ENCODE measurements at places on chromosomes 4 and X.

GRCh38 chr4:63458010-63458409 lies 951.2 kb downstream of the TECRL start:
- DNase-seq = no peak

GRCh38 chr4:163317110-163317509 lies 15.3 kb downstream of the NPY1R start:
- DNase-seq = no peak

GRCh38 chr4:148287111-148287510 lies 155.1 kb downstream of the NR3C2 start:
- DNase-seq = no peak

DNA sequence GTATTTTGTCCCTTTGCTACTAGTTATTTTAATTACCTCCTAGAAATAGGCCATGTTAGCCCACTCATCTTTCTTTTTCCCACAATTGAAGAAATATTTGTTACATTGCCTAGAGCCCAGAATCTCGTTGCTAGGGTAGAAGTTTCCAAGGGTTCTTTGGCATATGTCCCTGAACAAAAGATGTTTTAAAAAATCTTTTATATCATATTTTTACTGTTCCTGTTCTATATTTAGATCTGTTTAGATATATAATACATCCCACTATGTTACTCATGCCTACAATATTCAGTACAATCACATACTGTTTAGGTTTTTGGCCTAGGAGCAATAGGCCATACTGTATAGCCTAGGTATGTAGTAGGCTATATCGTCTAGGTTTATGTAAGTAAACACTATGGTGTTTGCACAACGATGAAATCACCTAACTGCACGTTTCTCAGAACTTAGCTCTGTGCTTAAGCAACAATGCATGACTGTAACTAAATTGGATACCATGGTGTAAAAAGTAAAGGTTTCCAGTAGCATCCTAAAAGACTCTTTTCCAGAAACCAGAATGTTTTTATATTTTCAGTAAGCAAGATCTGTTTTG lies 236.0 kb upstream of the SLIT2 start:
- DNase-seq = no peak

DNA sequence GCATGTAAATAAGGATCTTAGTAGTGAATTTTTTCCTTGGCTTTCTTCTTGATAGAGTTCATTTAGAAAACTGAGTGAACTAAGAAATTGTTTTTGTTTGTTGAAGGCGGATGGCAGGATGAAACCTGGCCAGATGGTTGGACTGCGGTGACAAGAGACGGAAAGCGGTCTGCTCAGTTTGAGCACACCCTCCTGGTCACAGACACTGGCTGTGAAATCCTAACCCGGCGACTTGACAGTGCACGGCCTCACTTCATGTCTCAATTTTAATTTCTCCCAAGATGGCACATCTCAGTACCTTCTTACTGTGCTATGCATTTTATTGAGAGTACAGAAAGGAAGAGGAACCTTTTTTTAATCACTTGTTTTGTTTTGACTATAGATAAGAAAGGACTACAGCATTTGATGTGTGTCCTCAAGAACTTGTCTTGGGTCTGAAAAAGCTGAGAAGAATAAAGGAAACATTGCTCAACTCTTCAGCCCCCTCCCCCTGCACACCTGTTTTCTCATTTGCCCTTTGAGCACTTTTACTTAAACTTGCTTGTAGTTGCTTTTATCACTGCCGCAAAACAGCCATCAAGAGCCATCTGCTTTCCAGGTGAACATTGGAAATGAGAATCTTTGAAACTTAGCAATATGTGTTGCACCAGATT lies 27.4 kb downstream of the ADH5 start:
- DNase-seq = no peak

GRCh38 chrX:136742721-136743379 lies 37.9 kb downstream of the ARHGEF6 start:
- no peak for DNase-seq

DNA sequence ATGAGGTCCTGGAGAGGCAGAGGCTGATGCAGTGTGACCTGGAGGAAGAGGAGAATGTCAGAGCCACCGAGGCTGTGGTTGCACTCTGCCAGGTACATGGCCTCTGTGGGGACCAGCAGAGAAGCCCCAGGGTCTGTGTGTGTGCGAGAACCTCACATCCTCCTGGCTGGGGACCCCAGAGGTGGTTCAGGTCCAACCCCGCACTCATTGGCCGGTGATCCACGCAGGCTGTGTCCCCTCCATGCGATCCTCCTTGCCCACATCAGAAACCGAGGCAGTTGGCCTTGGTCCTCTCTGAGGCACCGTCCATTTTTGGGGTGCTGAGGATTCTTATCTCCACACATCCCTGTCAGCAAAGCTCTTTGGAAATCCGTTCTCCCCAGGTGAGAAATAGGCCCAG lies 45.3 kb downstream of the EVC start:
- DNase-seq = no peak

- DNase-seq = peak; percentile 65
Measured at GRCh38 chr4:81682492-81682891, 210.8 kb upstream of the RASGEF1B start.

GRCh38 chr4:15027921-15028435 lies 25.7 kb downstream of the CPEB2 start:
- DNase-seq = no peak

- no peak for DNase-seq
Measured at GRCh38 chr4:6753103-6753560, 29.4 kb upstream of the KIAA0232 start.

- DNase-seq = no peak
Measured at GRCh38 chr4:169159624-169160171, 111.1 kb downstream of the SH3RF1 start.

- no peak for DNase-seq
Measured at GRCh38 chr4:45846016-45846415, 277.8 kb downstream of the GABRG1 start.

DNA sequence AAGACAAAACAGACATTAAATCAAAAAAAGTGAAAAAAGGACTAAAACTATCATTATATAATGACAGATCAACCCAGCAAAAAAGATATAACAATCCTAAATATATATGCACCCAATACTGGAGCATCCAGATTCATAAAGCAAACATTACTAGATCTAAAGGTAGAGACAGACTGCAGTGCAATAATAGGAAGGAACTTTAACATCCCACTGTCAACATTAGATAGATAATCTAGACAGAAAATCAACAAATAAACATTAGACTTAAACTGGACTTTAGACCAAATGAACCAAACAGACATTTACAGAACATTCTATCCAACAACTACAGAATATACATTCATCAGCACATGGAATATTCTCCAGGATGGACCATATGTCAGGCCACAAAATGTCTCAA lies 29.5 kb upstream of the RAB39B start:
- no peak for DNase-seq

- DNase-seq = no peak
Measured at GRCh38 chr4:185730387-185730786, 81.6 kb downstream of the SORBS2 start.

- no peak for DNase-seq
Measured at GRCh38 chr4:132564920-132565319, 584.2 kb upstream of the PCDH10 start.

DNA sequence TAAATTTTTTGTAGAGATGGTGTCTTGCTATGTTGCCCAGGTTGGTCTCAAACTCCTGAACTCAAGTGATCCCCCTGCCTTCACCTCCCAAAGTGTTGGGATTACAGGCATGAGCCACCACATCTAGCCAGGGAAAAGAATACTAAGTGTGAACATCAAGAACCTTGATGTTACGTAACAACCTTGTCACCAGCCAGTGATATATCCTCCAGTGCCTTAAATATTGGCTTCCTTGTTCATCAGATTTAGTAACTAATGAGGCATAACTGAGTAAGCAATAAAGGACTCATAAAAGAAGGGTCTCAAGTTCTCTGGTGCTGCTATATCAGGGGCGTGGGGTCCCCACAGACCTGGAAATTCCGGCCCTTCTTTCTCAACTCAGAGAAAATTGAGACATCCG lies 60.5 kb upstream of the ENPEP start:
- no peak for DNase-seq

DNA sequence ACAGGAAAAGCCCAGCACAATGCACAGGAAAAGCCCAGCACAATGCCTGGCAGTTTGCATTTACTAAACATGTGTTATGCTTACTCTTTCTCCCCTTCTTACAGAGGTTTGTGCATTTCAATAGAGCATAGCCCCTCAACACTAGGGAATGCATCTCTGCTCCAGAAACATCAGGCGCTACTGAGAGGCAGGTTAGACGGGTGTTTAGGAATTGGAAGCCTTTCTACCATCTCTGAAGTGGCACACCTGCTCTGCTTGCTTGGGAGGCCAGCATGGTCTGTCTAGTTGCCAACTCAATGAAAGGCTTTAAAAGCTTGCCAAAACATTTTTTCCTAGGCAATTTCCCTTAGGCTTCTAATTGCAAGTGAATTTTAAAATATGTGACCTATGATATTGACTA lies 55.7 kb downstream of the GRID2 start:
- DNase-seq = no peak

- DNase-seq = no peak
Measured at GRCh38 chr4:99382745-99383360, 30.3 kb upstream of the ADH1C start.

GRCh38 chr4:147596981-147597380 lies 20.2 kb upstream of the TMEM184C start:
- no peak for DNase-seq

DNA sequence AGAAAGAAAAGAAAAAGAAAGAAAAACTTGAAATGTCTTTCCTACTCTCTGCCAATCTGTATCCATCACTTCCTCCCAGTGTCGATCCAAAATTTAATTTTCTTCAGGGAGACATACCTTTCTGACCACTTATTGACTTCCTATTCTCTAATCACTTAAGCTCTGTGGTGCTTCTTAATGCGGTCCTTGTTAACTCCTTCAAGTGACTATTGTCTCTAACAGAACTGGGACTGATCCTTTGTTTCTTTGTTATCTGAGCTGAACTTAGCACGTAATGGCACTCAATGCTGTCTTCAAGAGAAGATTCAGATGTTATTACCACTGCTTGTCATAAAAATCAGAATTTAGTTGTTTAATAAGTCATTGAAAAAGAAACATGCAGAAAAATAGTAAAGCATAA lies 31.2 kb downstream of the LARP7 start:
- DNase-seq = no peak

DNA sequence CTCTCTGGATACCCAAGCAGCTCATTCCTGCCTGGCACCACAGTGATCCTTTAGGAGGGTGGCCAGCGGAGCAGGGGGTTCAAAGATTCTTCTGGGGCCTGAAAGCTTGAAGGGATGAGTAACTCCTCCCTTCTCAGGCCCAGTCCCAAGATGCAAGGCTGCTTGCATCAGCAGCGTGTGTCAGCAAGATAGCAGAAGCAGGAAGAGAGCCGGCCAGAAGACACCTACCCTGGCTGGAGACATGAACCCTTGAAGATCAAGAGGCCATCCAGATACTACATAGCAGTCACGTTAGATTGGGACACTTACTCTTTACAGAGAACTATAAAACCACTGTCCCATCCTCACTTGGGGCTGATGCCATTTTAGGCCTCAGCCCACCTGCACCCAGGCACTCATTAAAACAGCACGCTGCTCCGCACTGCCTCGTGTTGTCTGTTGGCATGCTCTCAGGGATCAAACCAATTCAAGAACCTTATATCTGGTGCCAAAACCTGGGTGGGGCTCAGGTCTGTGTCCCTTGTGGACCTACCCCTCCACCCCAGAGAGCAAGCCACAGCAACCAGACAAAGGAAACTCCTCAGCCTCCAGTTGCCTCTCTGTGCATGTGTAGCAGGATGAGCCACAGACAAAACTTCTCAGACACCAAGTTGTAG lies 6.5 kb downstream of the UGT2B17 start:
- no peak for DNase-seq

DNA sequence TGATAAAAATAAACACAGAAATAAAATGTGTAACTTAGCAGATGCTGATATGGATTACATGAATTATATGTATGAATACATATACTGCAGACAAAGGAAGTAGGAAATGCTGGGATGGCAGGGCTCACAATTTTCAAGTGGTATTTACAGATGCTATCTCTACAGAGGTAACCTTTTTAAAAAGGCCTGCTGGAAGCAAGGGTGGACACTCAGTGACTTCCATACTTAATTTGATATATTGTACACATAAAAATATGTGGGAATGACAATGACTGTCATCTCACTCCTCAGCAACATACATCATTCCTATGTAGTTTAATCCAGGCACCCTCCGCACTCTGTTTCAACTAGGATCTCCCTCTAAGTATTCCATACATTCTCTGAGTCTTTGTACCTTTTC lies 452.9 kb downstream of the DTHD1 start:
- no peak for DNase-seq

Data from NCI-H1930 (cell line).